ENCODE measurements at places on chromosomes 6 and 20.

DNA sequence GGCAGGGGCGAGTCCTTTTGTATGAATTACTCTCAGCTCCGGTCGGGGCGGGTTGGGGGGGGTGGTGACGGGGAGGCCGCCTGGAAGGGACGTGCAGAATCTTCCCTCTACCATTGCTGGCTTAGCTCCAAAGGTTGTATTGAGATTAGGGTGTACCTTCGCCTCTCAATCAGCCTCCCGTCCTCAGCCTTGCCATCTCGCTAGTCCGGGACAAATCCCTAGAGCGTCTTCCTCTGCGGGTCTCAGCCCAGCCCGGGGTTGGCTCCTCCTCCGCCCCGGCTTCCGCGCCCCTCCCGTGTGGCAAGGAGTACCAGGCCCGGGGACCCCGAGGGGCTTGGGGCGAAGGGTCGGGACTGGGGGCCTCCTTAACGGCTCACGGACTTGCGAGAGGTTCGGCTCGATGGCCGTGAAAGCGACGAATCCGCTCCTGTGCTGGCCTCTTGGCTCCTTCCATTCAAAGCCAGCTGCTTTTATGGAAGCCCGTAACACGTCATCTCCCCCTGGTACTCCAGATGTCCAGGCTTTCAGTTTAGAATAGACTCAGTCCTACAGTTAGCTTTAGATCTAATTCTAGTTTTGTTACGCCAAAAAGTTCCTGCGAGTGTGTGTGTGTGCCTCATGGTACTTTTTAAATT is 636 bp upstream of the EEF1A1 start:
- DNase-seq = no peak

DNA sequence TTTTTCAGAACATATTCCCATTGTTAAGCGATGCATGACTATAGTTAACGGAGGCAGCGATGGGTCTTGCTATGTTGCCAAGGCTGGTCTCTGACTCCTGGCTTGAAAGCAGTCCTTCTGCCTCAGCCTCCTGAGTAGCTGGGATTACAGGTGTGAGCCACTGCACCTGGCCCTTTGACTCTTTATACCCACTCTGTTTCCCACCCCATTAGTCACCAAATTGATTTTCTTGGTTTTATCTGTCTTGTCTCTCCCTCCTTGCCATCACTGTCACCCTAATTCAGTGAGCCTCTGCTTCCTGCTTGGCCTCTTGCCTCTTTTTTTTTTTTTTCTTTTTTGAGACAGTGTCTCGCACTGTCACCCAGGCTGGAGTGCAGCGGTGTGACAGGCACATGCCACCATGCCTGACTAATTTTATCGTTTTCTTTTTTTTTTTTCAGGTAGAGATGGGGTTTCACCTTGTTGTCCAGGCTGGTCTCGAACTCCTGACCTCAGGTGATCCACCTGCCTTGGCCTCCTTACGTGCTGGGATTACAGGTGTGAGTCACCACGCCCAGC is 31.3 kb downstream of the ZFAND3 start:
- no peak for DNase-seq

DNA sequence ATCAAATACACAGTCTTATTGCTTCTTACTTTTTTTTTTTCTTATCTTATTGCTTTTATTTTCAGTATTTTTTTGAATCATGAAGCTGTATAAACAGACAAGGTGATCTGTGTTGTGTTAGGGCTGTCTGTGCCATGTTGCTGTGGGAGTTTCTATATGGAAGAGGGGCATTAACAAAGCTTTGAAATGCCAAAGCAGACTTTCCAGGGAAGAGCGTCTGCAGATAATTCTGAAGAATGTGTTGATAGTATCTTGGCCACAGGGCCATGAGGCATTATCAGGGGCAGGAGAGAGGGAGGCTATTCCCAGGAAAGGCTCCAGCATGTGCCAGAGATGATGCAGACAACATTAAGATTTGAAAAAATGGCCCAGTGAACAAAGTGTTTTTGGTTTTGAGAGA is 354.5 kb downstream of the UTRN start:
- no peak for DNase-seq

GRCh38 chr6:92888316-92888715 is 531.0 kb downstream of the EPHA7 start:
- DNase-seq = no peak

DNA sequence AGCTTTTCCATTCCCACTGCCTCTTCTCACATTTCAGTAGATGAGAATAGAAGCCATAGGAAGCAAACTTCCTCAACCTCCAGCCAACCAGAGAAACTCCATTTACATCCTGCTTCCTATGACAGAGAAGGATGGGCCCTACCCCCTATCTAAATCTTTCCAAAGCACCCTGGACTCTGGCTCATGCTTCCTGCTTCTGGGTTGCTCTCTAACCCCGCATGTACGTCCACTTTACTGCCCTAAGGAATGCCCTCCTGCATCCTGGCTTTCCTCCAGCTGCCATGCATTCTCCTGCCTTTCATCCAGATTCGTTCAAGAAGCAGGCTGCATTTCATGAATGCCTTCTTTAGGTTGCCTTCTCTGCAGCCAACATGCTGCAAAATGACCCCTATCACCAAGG is 91.9 kb downstream of the FAM217A start:
- no peak for DNase-seq

DNA sequence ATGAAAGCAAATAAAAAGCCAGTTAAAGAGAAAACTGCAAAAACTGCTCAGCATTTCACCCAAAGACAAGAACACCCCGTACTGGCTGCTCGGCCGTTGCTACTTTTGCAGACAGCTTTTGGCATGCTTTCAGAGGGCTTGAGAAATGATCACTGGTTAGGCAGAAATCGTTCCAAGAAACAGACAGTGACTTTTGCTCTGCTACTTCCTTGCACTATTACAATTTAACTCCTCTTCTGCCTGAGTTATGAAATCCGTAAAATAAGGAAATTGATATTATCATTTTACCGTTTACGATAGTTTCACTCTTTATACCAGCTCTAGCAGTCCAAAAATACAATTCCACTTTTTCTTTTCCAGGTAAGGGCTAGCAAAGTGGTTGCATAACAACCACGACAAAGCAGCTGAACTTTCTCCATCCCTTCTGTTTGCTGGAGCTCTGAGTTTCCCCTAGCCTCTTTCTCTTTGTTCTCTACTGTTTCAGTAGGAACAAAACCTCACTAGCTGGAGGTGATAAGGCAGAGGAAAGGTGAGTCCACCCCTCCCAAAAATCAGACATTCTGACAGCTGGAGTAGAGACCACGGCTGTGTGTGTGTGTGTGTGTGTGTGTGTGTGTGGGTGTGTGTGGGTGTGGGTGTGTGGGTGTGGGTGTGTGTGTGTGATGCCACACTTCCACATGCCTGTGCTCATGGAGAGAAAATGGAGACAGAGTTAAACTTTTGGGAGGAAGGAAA is 191.8 kb upstream of the RREB1 start:
- no peak for DNase-seq

- DNase-seq = no peak
Observed at GRCh38 chr6:74651948-74652842, 553.7 kb downstream of the COL12A1 start.

DNA sequence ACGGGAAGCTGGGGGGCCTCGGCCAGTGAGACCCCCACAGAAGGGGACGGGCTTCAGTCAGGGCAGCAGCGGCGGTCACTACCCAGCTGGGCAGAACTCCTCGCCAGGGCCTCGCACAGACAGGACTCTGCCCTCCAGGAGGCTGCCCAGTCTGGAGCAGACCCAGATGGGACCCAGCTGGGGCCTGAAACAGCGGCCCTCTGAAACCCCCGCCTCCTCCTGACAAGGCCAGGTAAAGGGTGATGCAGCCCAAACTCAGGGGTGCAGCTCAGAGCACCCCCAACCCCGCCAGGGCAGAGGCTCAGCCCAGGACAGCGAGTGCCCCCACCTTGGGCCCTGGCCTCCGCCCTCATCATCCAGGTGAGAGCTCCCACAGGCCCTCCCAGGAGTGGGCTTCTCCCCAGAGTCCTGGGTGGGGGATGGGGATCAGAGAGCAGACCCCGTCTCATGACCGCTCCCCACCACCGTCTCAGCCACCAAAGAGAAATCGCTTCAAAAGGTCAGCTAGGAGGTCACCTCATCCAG is 2.2 kb downstream of the EEF1A2 start:
- DNase-seq = no peak

DNA sequence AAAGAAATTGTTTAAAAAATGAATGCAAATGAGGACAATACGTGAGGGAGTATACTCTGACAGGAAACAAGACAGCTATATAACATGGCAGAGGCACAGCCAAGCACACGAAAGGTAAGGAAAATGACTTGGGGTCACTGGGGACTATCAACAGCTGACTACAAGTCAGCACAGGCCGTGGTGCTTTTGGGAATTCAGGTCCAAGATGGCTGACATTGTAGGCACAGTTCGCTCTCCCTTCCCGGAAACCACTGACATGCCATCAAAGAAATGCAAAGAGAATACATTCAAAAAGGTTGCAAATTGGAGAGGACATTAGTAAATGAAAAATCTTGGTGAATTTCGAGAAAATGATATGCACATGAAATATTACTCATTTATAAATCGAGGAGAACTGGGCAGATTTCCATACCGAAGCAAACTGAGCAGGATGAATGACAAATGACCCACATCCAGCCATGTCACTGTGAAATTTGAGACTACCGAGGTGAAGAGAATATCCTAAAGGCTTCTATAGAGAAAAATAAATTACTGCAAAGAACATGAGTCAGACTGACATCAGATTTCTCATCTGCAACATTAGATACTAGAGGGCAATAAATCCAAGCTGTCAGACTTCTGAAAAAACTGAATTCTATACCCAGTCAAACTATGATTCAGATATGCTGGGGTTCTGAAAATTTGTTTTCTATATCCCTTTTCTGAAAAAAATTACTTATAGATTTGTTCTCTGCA is 391.1 kb downstream of the BTBD9 start:
- DNase-seq = no peak

- DNase-seq = peak; percentile 20
Observed at GRCh38 chr6:11732036-11732631, 46.5 kb downstream of the ADTRP start.

DNA sequence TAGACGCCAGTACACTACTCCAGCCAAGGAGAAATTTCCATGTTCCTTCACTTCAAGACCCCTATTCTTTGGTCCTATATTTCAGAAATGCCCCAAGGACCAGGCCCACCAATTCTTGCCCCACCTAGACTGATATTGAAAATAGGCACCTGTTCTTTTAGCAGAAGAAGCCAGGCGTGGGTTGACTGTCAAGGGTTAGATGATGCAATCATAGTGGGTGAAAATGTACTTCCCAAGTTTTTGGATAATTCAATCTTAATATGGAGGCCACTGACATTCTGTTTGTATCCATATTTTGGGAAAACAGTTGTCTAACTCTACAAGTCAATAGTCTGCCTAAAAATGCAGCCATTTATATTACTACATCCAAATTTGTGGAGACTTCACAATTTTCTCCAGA is 21.0 kb upstream of the SNAP91 start:
- DNase-seq = no peak

- DNase-seq = no peak
Observed at GRCh38 chr6:21754891-21755290, 161.3 kb downstream of the SOX4 start.

GRCh38 chr6:6931071-6932025 is 176.4 kb upstream of the RREB1 start:
- DNase-seq = no peak

GRCh38 chr6:3202999-3203696 is 24.3 kb downstream of the TUBB2B start:
- no peak for DNase-seq

DNA sequence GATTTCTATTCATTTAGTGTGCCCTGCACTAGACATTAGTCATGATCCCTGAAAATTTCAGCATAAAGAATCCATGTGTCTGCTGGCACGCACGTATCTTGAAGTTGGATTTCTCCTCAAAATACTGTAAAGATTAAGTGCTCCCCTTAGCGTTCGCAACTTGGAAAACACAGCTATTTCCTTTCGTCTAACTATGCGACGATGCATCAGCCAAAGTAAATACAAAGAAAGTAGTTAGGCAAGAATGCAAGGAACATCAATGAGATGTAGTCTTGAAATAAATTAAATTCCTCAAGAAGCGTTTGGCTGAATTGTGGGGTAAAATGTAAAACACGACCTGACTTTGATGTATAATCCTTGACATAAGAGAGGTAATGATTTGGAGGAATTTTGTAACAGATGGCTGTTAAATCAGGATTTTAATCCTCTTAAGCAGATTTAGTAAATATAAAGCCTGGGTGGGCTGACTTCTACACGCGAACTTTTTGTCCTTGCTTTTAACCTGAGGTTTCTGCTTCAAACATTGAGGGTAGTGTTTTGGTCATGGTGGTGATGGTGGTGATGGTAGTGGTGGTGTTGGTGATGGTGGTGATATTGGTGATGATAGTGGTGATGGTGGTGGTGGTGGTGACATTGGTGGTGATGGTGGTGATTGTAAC is 88.2 kb downstream of the FOXF2 start:
- no peak for DNase-seq

- DNase-seq = no peak
Observed at GRCh38 chr20:31933698-31934097, 18.1 kb downstream of the PDRG1 start.

All from stimulated activated CD8-positive, alpha-beta memory T cell treated with anti-CD3 and anti-CD28 coated beads, Interleukin-7, amount 100 ng/mL, for 4 hours (primary cell).